Uterine smooth muscle cell (primary cell): ENCODE measurements at places on chromosomes 6 and 20. TPM values are rescaled to one million over a fixed set of nuclear protein-coding genes. Genes with fewer than 3 reads are reported as not detected.

The CST8 gene
- total RNA-seq, result not detected in 2 replicates

The PGC gene
- not detected in 2 replicates for total RNA-seq

The SCRT2 gene
- total RNA-seq, result not detected in 2 replicates

The KIAA1755 gene
- 0.66 and 2.7 TPM in 2 replicates for total RNA-seq

The ZNFX1 gene
- 27.9 TPM in 2 replicates for total RNA-seq

The PRRT1 gene
- total RNA-seq, result 0.11 and 0.12 TPM in 2 replicates

The PFDN4 gene
- total RNA-seq, result 138 and 164 TPM in 2 replicates

The OR2H1 gene
- not detected in 2 replicates for total RNA-seq

The C2 gene
- 0.77 and 2.0 TPM in 2 replicates for total RNA-seq

The DLK2 gene
- 0.66 and 1.1 TPM in 2 replicates for total RNA-seq

The BTNL2 gene
- total RNA-seq, result not detected in 2 replicates

The HLA-DRB1 gene
- not detected in 2 replicates for total RNA-seq
